ENCODE measurements at places on chromosomes 6 and 20. TPM values are rescaled to one million over a fixed set of nuclear protein-coding genes. Genes with fewer than 3 reads are reported as not detected.

DNA sequence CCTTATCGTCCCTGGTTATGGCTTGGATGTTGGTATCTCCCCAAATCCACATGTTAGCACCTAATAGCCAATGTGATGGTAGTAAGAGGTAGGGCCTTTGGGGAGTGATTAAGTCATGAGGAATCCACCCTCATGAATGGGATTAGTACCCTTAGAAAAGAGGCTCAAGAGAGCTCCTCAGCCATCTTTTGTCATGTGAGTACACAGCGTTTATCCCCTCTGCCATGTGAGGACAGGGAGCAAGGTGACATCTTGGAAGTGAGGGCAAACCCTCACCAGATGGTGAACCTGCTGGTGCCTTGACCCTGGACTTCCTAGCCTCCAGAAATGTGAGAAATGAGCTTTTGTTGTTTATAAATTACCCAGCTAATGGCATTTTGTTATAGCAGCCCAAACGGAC, 16.1 kb upstream of the SIRPB2 start:
- no peaks in the 10 kb centered on the region for H3K36me3 ChIP-seq
- peaks cover 51% of the 10 kb centered on the region for H3K27me3 ChIP-seq
- no peak overlapping the region for H3K4me3 ChIP-seq
- no peak for DNase-seq

The GTSF1L gene
- total RNA-seq = not detected

DNA sequence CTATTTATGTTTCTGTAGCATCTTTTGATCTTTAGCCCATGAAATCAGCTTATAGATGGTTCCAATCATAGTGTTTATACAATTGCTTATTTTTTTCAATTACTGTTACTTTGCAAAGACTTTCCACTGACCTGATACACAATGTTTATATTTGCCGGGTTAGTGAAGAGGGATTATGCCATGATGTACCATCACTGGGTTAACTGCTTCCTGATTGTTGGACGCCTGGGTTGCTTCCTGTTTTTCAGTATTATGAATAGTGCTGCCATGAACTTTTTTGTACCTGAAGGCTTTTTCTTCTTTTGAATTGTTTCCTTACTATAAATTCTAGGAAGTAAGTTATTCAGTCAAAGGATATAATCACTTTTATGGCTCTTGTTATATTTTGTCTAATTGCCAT, 6.9 kb downstream of the MANBAL start:
- no peak overlapping the region for H3K4me3 ChIP-seq
- peaks cover 45% of the 10 kb centered on the region for H3K36me3 ChIP-seq
- H3K27ac ChIP-seq = no peak overlapping the region
- H3K4me1 ChIP-seq = peaks cover 36% of the 10 kb centered on the region
- no peak for DNase-seq

The NHLRC1 gene
- total RNA-seq = 3.5 TPM

DNA sequence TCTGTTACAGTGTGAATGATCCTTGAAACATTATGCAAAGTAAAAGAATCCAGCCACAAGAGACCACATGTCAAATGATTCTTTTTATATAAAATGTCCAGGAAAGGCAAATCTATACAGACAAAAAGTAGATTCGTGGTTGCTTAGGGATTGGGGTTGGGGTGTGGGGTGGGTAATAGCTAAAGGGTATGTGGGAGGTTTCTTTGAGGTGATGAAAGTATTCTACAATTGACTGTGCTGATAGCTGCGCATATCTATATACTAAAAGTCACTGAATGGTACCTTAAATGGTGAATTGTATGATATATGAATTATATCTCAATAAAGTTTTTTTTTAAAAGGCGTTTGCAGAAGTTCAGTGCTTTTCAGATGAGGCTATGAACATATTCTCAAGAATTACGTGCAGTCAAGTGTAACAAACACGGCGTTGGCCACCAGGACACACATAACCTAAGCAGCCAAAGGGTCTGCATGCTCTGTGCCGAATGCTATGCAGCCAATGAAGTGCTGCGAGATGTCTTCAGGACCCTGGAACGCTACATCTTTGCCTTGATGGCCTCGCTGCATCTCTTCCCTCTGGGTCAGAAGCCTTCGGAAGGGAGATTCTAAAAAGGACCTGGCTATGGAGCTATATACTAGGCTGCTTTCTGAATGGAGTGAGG, 96.9 kb downstream of the SCML4 start:
- H3K4me1 ChIP-seq = peaks cover 9% of the 10 kb centered on the region
- H3K27ac ChIP-seq = no peak overlapping the region
- H3K4me3 ChIP-seq = no peak overlapping the region
- peaks cover 18% of the 10 kb centered on the region for H3K27me3 ChIP-seq
- no peak for DNase-seq

The CCR6 gene
- total RNA-seq = not detected

DNA sequence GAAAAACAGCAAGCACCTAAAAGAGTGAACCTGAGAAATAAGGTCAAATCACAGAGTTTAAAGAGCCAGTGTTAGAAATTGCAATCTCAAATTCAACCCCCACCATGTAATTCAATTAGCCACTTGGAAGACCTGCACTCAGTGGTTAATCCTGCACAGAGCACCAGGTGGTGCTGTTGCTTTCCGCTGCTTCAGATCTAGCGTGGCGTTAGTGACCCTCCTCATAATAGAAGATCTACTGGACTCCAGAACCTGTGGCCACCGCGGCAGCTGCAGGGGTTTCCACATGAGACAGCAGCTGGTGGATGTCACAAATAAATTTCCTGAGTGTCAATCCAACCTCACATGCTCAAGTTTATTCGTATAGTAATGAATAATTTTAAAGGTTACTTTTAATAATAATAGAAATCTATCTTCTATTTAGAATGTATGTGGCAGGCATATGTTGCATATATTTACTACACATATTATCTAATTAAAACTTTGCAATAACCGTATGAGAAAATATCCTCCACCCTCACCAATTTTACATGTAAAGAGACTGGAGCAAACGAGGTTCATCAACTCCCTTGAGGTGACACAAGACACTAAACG, 84.4 kb downstream of the SYNE1 start:
- H3K27ac ChIP-seq = no peak overlapping the region
- H3K27me3 ChIP-seq = no peaks in the 10 kb centered on the region
- DNase-seq = no peak
- no peak overlapping the region for H3K4me3 ChIP-seq

DNA sequence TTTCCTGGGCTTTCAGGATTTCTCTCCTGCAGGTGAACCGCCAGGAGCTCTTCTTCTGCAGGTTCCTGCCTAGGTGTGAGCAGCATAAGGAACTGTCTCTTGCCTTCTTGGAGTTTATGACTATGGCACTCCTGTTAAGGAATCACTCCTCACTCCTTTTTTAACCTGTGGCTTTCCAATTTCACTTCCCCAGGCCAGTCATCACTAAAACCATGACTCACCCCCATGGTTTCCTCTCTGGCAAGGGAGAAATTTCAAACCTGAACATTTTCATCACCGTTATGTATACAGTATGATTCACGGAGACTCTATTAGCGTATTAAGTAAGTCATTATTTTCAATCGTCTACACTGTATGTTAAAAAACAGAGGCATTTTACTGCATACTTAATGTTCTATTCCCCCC, 78.2 kb upstream of the ARID1B start:
- H3K4me1 ChIP-seq = no peaks in the 10 kb centered on the region
- H3K27ac ChIP-seq = no peak overlapping the region
- DNase-seq = no peak
- peaks cover 3% of the 10 kb centered on the region for H3K27me3 ChIP-seq
- no peaks in the 10 kb centered on the region for H3K36me3 ChIP-seq

GRCh38 chr6:69866351-69866769, at the start of gene COL19A1:
TSS of gene COL19A1 (plus strand) at chr6:69866556. CDS start at chr6:69879568, 13,012 bp downstream.
- peak within 1 kb of the TSS; percentile 91 for H3K4me3 ChIP-seq
- H3K4me1 ChIP-seq = peaks cover 14% of the 10 kb centered on the region
- DNase-seq = no peak
- peak within 1 kb of the TSS; percentile 36 for H3K27ac ChIP-seq
- H3K36me3 ChIP-seq = no peaks in the 10 kb centered on the region

DNA sequence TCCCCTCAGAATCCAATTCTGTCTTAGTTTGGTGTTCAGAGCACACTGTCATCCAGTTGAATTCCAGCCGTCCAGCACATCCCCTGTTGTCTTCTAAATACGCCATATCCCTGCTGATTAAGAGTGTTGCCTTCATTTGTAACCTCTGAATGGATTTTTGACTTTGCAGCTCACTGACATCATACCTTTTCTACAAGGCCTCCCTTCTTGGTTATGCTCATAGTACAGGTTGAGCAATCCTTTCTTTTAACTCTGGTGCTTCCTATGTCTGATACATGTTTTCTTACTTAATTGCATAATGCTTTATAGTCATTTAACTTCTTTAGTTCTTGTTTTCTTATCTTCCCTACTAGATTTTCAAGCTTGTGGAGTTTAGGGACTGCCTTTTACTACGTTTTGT, 36.4 kb downstream of the XRN2 start:
- no peak overlapping the region for H3K27ac ChIP-seq
- no peaks in the 10 kb centered on the region for H3K27me3 ChIP-seq
- H3K4me1 ChIP-seq = no peaks in the 10 kb centered on the region
- DNase-seq = no peak
- H3K4me3 ChIP-seq = no peak overlapping the region

DNA sequence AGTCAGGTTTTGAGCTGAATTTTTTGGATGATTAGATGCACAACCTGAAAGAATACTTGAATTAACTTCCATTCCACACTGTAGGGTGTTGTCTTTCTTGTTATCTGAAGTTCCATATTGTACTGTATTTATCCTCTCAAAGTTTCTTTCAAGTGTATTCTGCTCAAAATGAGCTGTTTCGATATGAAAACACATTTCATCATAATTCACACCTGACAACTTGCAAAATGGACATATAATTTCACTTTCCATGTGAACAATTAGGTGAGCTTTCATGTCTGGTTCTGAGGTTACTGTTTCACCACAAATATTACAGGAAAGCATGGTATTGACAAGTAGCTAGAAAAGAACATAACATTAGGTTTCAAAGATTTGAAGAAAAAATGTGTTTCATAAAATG, 1.7 kb downstream of the ZUP1 start:
- H3K36me3 ChIP-seq = peaks cover 5% of the 10 kb centered on the region
- no peak overlapping the region for H3K27ac ChIP-seq
- DNase-seq = no peak
- H3K4me1 ChIP-seq = peaks cover 12% of the 10 kb centered on the region
- peaks cover under 1% of the 10 kb centered on the region for H3K27me3 ChIP-seq

- peaks cover 4% of the 10 kb centered on the region for H3K36me3 ChIP-seq
- H3K4me3 ChIP-seq = no peak overlapping the region
- no peak for DNase-seq
- peak overlapping the region; percentile 9 for H3K27ac ChIP-seq
- H3K27me3 ChIP-seq = peaks cover 2% of the 10 kb centered on the region
- peaks cover 33% of the 10 kb centered on the region for H3K4me1 ChIP-seq
These were observed 510.3 kb downstream of the KIF16B start for GRCh38 chr20:16062661-16063581.

The SDC4 gene
- total RNA-seq = 67.2 TPM

The IYD gene
- total RNA-seq = 0.24 TPM

The HMGN4 gene
- total RNA-seq = 31.7 TPM

The CD24 gene
- total RNA-seq = 1,512 TPM

DNA sequence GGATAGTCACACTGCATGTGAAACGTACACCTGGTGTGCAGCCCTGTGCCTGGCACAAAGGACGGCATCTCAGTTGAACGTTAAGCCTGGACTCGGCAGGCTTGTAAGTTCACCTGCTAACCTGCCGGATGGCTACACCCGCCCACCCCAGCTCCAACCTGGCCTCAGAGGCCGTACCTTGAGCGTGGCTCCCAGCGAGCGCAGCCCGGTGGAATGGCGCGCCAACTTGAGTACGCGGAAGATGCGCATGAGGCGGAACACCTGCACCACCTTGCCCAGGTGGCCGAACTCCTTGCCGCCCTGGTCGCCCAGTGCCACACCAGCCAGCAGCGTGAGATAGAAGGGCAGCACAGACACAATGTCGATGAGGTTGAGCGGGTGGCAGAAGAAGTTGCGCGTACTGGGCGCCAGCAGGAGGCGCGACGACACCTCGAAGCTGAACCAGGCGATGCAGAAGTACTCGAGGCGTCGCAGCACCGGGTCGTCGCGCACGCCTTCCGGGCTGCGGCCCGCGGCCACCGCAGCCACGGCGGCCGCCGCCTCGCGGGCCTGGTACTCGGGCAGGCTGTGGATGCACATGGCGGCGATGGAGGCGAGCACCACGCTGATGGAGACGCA, 3.3 kb downstream of the KCNS1 start:
- no peak overlapping the region for H3K4me3 ChIP-seq
- no peak overlapping the region for H3K27ac ChIP-seq
- no peak for DNase-seq
- H3K36me3 ChIP-seq = no peaks in the 10 kb centered on the region
- no peaks in the 10 kb centered on the region for H3K4me1 ChIP-seq
- H3K27me3 ChIP-seq = peaks cover 55% of the 10 kb centered on the region

The GSTA2 gene
- total RNA-seq = 25.3 TPM

- no peak overlapping the region for H3K4me3 ChIP-seq
- H3K4me1 ChIP-seq = peaks cover 24% of the 10 kb centered on the region
- H3K36me3 ChIP-seq = peaks cover 11% of the 10 kb centered on the region
- DNase-seq = no peak
- no peak overlapping the region for H3K27ac ChIP-seq
These were observed 39.7 kb downstream of the TRAM2 start for GRCh38 chr6:52537001-52537753.

DNA sequence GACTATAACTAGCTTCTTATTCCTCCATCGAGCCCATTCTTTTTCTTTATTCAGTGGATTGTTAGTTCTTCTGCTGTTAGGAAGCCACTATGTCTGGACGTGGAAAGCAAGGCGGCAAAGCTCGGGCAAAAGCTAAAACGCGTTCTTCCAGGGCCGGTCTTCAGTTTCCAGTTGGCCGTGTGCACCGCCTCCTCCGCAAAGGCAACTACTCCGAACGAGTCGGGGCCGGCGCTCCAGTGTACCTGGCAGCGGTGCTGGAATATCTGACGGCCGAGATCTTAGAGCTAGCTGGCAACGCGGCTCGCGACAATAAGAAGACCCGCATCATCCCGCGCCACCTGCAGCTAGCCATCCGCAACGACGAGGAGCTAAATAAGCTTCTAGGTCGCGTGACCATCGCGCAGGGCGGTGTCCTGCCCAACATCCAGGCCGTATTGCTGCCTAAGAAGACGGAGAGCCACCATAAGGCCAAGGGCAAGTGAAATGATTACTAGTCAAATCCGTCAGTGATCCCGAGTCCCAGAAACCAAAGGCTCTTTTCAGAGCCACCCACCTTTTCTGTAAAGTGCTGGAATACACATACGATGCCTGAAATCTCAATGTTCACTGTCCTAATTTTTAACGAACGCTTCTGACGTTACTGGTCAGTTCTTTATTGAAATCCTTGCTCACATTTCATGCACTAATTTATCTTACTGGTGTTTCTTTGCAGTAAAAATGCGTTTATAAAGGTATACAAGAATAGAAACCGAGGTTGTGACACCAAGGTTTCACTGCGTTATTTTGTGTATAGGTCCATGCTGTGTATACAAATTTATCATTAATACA, 129.9 kb downstream of the HFE start:
- H3K4me1 ChIP-seq = peaks cover 20% of the 10 kb centered on the region
- no peak for DNase-seq
- no peak overlapping the region for H3K4me3 ChIP-seq
- no peak overlapping the region for H3K27ac ChIP-seq
- H3K36me3 ChIP-seq = no peaks in the 10 kb centered on the region
- no peaks in the 10 kb centered on the region for H3K27me3 ChIP-seq

- H3K4me1 ChIP-seq = peaks cover 46% of the 10 kb centered on the region
- H3K27me3 ChIP-seq = peaks cover 15% of the 10 kb centered on the region
- H3K4me3 ChIP-seq = peak overlapping the region; percentile 39
- H3K27ac ChIP-seq = peak overlapping the region; percentile 4
- no peak for DNase-seq
These were observed 79.8 kb upstream of the EEF1E1 start for GRCh38 chr6:8181951-8182845.
